Hematopoietic multipotent progenitor cell (in vitro differentiated cells): ENCODE measurements at places on chromosomes 16 and 17.

DNA sequence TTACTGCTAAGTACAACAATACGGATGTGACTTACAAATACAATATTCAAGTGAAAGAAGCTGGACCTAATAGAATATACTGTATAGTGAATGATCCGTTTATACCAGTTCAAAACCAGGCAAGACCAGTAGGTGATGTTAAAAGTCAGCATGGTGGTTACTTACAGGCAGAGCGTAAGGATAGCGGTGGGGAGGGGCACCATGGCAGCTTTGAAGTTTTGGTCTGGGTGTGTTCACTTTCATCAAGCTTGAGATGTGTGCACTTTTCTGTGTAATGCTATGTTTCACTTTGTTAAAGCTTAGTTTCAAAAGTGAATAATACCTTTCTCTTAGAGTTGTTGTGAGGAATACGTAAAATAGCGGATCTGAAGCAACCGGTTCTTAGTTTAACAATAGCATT, 16.5 kb upstream of the SLC35G3 start:
- DNase-seq, result no peak

GRCh38 chr16:72468582-72468981, 296.6 kb upstream of the PMFBP1 start:
- no peak for DNase-seq

DNA sequence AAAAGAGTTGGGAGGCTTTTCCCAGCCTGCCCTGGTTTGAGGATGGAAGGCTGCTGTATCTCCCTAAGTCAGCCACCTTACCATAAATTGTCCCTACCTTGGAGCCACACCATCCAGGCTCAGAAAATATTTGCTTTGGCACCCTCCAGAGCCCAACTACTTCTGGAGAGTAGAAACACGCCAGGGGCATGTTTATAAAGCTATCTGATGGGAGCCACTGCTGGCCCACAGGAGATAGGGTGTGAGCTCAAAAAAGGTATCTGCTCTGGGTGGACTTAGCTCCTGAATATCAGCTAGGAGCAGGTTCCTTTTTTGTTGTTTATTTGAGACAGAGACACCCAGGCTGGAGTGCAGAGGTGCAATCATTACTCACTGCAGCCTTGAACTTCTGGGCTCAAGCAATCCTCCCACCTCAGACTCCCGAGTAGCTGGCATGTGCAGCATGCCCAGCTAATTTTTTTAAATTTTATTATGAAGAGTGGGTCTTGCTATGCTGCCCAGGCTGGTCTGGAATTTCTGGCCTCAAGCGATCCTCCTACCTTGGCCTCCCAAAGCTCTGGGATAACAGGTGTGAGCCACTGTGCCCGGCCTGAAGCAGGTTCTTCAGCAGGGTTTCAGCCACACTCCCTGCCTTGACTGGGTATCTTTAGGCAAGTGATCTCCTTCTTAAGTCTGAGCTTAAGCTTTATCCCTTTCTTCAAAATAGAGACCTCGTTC, 147.1 kb downstream of the SALL1 start:
- no peak for DNase-seq

- DNase-seq, result no peak
Observed at GRCh38 chr17:31789707-31790505, 69.1 kb downstream of the COPRS start.

GRCh38 chr17:76032073-76032779, 5.1 kb upstream of the EVPL start:
- DNase-seq, result peak; percentile 24

DNA sequence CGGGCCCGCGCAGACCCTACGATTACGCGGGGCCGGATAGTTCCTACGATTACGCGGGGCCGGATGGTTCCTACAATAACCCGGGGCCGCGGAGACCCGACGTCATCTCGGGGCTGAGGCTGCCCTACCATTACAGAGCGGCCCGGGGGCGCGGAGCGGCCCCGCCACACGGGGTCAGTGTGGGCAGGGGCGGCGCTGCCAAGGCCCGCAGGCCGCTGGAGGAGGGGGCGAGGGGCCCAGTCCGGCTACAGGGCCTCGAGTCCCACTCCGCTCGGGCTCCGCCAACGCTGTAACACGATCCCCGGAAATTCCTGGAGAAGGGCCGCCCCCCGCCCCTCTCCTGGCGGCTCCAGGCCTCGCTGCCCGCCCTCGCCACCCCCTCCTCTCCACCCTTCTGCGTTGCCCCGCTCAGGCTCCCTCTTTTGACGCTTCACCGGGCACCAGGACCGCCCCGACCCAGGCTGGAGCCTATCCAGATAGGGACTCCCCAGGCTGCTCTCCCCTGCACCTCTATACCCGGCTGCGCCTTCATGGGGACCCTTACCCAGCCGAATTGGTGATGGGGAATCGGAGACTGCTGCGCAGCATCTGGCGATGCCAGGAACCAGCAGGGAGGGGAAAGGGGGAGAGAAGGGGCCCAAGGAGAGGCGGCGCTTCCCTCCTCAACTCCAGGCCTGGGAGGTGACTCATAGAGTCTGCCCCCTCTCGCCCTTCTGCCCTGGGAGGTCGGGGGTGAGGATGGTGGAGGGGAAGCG, at the start of gene RAB34:
TSS of gene RAB34 (minus strand) at position 291 of the 755 bp plus-strand sequence. CDS start 602 bp downstream, outside the sequence.
- DNase-seq, result no peak

GRCh38 chr17:66814570-66814969, 20.3 kb upstream of the CACNG5 start:
- DNase-seq, result no peak

DNA sequence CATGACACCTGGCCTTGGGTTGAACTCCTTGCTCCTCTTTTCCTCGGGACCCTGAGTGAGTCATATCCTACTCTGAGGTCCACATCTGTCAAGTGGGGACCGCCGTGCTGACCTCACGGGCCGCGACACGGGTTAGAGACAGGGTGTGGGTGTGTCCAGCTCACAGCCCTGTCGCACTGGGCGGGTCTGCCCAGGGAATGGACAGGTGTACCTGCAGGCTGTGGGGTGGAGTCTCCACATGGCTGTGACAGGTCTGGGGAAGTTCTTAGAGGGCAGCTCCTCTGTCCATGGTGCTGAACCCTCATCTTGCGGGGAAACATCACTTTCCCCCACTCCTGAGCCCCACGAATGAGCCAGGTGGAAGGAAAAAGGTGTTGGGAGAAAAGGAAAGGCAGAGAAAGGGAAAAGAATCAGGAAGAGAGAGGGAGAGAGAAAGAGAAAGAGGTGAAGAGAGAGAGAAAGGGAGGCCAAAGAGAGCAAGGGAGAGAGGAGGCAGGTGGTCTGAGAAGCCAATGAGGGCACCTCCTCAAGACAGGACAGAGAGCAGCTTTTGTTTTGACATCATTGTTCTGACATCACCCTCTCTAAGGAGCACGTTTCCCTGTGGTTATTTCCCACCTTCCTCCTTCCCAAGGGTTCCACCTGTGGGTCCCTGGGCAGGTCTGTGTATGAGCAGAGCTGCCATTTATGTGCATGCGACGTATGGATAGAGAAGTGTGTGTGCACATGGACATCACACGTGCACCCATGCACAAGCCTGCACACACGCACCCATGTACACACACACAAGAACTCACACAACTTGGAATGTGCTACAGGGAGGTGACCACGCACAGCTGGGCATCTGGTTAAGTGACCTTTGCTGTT, 32.6 kb upstream of the CBFA2T3 start:
- DNase-seq, result peak; percentile 57

DNA sequence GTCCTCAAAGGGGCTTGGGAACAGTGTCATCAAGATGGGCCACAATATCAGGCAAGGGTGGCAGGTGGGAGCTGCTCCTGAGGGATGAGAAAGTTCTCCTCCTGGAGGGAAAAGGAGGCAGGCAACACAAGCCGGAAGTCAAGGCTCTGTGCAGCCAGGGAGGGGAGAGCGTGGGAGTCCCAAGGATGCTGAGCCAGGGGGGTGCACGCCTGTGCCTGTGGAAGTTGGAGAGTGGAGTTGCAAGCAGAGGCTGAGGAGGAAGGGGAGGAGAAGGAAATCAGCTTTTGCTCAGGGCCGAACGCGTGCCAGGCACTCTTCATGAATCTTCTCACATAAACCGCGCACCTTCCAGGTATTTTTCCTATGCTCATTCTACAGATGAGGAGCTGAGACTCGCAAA, 7.4 kb upstream of the SLC13A2 start:
- DNase-seq, result no peak

DNA sequence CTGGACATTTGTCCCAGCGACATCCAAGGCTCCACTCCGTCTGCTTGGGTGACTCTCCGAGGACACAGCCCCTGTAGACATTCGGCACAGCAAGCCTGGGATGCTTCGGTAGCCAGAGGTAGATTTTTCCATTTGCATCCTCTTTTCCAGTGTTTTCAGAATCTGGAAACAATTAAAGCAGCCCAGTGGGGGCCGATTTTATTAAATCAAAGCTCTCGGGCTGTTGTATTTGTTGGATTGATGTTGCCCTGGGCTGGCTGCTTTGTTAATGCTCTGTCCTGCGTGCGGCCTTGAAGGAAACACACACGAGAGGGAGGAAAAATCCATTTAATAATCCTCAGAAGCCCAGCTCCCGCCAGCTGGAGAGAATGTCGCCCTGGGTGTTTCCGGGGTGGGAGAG, 158.1 kb upstream of the CIBAR2 start:
- DNase-seq, result no peak

DNA sequence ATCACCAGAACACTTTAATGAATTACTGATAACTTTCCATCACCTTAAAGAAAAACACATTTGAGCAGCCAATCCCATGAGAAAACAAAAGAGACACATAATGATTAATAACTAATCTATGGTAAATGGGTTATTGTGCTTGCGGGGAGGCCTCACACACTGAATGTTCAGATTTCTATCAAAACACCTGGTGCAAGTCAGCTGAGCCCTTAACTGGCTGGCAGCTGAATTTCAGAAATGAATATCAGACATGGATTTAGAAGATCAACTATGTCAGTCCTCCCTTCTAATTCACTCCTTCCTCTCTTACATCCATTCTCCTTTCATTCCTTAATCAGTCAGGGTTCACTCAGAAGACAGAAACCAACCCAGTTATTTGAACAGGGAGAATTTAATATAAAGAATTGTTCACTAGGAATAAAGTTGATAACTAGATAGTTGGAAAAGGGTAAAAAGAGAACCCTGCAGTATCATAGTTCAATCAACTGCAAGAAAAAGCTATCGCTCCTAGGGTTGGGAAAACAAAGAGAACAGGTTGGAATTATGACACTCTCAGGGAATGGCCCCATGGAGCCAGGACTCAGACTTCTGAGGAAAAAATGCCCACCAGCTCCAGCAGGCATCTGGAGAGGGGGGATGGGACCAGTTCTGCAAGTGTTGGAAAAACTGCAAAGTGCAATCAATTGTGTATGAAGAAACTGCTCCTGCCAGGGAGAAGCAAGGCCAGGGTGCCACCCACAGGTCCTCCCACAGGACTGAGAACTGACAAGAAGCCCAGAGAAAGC, 577.1 kb upstream of the CDH5 start:
- no peak for DNase-seq

DNA sequence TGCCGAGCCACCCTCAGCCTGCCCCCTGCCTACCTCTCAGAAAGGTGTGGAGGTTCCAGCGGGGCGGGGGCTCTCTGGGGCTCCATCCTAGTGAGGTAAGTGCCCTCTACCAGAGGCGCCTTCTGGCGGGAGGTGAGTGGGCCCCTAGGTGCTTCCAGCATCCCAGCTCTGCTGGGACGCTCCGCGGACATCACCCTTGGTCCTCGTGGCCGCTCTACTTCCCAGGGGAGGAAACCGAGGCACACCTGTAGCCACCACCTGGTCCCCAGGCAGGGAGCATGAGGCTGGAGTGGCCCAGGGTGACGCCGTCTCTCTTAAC, 1.4 kb downstream of the MCRIP2 start:
- no peak for DNase-seq

DNA sequence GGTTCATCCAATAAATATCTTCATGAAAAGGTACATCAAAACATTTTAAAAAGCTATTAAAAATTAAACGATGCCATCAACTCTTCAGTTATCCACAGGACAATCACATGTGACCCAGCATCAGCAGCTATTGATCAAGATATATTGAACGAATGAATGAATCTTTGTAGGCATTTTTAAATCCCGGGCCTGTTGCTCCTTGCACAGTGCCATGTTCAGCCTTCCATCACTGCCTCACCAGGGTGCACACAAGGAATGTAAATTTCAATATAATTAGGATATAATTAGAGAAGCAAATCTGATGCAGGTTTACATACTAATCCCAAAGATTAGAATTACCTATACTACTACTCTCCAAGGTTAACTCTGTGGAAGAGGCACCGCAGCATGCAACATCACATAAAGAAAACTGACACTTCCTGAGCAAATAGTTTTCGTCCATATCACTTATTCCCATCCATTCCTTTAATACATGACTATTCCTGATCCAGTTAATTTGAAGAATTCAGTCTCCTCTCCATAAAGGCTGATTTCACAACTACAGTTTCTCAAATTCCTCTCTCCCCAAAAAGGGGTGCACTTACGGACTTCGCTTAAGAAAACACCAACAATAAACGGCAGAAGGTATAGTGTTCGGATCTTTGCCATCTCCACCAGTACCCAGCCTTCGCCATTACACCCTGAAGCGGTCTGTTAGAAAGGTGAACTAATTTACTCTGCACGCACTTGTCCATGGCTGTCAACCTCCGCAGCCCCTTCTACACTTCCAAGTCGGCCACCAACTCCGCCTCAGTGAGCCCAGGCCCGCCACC, 938 bp downstream of the NCOR1 start:
- DNase-seq, result no peak

DNA sequence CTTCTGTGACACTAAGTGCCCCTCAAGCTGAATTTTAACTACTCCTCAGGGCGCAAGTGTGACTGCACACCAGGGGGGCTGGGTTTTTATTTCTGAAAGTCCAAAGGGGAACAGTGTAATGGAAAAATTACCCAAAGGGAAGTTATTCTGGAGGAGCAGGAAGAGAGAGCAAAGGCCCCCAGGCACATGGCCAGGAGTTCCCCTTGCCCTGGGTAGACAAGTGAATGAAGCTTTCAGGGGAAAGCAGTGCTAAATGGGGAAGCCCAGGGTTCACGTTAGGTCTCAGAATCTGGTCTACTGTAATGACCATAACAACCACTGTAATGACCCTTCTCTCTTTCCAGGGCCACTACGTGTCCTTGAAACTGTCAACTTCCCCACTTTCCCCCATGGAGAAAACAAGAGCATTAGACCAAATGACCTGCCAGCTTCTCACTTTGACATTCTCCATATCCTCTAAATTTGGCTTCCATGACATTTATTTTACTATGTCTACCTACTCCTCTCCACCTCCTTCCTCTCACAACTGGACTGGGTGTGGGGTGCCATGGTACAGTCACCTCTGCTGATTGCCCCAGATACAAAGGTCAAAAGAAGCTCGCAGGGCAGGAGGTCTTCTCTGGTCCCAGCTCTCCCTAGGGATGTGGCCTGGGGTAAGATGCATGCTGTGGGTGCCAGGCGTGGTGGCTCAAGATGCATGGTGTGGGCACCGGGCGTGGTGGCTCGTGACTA, 34.1 kb upstream of the MMP2 start:
- DNase-seq, result peak; percentile 56
